Progenitor cell of endocrine pancreas (in vitro differentiated cells): ENCODE measurements at places on chromosomes 16 and 17.

DNA sequence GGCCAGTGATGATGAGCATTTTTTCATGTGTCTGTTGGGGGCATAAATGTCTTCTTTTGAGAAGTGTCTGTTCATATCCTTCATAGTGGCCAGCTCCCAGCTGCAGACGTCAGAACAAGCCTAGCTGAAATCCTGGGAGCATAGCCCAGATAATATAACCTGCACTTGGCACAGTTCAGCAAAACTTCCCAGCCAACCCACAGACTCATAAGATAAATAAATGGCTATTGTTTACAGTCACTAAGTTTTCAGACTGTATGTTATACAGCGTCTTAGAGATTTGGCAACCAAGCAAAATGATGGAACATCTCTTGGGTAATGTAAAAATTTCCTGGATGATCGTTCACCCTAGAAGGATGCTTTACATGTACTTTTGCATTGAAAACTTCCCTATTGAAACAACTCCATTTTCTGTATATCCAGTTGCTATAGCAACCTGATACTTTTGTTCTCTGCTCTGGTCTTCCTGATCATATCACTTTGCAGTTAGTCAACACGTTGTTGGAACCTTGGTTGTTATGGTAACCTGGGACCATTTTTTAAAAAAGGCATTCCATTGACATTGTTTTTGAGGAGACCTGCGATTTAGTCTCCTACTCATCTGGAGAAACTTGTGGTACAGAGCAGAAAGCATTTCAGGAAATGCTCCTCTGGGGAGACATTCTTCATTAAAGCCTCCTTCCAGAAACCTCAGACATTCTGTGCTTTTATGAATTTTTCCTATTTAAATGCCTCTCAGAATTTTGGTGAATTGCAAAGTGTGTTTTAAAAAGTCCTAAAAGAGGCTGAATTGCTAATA, 378.7 kb downstream of the HS3ST4 start:
- peaks cover 5% of the 10 kb centered on the region for H3K27me3 ChIP-seq
- no peak overlapping the region for H3K27ac ChIP-seq
- peaks cover 2% of the 10 kb centered on the region for H3K4me1 ChIP-seq
- no peak overlapping the region for H3K4me3 ChIP-seq
- H3K36me3 ChIP-seq: no peaks in the 10 kb centered on the region

DNA sequence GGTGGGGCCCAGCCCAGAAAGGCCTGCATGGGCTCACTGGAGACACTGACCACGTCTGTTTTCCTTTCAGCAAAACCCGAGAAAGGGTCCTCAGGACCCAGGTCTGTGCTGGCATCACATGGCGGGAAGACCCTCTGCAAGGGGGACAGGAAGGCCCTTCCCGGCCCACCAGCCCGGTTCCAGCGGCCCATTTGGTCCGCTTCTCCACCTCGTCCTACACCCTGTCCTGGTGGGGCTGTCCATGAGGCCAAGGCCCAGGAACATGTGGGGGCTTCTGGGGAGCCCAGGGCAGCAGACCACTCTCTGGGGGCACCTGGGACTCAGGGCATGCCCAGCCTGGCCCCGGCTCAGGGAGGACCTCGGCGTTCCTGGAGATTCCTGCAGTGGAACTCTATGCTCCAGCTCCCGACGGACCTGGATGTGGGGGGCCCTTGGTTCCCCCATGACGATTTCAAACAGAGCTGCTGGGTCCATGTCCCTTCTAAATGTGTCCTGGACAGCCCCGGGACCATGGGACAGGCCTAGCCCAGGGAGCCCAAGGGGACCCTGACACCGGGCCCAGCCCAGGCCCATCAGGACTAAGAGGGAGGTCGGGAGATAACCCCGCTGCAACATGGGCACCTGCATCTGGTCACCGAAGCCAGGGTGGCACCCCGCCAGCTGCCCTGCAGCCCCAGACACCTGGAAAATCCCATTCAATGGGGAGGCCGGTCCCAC, 26.4 kb upstream of the KSR1 start:
- no peaks in the 10 kb centered on the region for H3K36me3 ChIP-seq
- no peak overlapping the region for H3K27ac ChIP-seq
- no peaks in the 10 kb centered on the region for H3K4me1 ChIP-seq
- DNase-seq: no peak

GRCh38 chr16:28932339-28933141, 769 bp downstream of the CD19 start:
- no peaks in the 10 kb centered on the region for H3K36me3 ChIP-seq
- no peak overlapping the region for H3K27ac ChIP-seq
- H3K27me3 ChIP-seq: peaks cover 12% of the 10 kb centered on the region
- H3K4me3 ChIP-seq: no peak overlapping the region
- no peak for DNase-seq

- H3K4me3 ChIP-seq: no peak overlapping the region
- peaks cover 4% of the 10 kb centered on the region for H3K27me3 ChIP-seq
- H3K36me3 ChIP-seq: peaks cover 2% of the 10 kb centered on the region
- no peak for DNase-seq
- H3K27ac ChIP-seq: no peak overlapping the region
These were observed 34.7 kb downstream of the ADCY9 start for GRCh38 chr16:4081521-4082021.

- peaks cover 17% of the 10 kb centered on the region for H3K36me3 ChIP-seq
- no peak overlapping the region for H3K4me3 ChIP-seq
- peaks cover 7% of the 10 kb centered on the region for H3K4me1 ChIP-seq
- no peak for DNase-seq
- H3K27me3 ChIP-seq: no peaks in the 10 kb centered on the region
These were observed 4.0 kb downstream of the ENGASE start for GRCh38 chr17:79078476-79079190.

- H3K4me3 ChIP-seq: no peak overlapping the region
- H3K36me3 ChIP-seq: peaks cover 6% of the 10 kb centered on the region
- no peaks in the 10 kb centered on the region for H3K27me3 ChIP-seq
- DNase-seq: no peak
- H3K27ac ChIP-seq: no peak overlapping the region
- no peaks in the 10 kb centered on the region for H3K4me1 ChIP-seq
These were observed 30.0 kb downstream of the NOL11 start for GRCh38 chr17:67747681-67748235.

DNA sequence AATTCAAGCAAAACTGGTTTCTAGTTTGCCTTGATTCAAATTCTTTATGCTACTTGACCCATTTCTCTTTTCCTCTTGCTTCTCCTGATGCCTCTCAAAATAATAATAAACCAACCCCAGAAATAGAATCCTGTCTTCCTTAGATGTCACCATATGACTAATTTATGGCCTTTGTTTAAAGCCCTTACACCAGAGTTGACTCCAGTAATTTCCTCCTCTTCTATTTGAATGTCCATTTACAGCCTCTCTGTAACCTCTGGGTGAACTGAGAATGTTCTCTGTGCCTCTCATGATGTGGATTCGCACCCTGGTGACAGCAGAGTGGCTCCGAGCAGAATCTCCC, 31.5 kb downstream of the ZFHX3 start:
- H3K27me3 ChIP-seq: no peaks in the 10 kb centered on the region
- H3K27ac ChIP-seq: peak overlapping the region; percentile 84
- no peak for DNase-seq
- peaks cover 41% of the 10 kb centered on the region for H3K4me1 ChIP-seq
- H3K36me3 ChIP-seq: peaks cover 3% of the 10 kb centered on the region
- peak overlapping the region; percentile 5 for H3K4me3 ChIP-seq

DNA sequence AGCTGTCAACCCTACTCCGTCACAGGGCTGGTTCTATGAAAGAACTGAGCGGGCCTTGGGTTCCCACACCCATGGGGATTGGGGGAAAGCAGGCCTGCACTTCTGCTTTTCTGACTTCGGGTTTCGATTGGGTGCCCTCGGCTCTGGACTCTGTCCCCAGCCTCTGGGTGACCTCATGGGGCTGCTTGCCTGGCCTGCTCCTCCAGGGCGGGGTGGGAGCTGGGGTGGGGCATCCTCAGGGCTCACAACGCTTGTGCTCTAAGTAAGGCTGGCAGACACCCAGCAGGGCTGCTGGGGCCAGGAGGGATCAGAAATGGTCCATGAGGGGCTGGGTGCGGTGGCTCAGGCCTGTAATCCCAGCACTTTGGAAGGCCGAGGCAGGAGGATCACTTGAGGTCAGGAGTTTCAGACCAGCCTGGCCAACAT, 19.2 kb downstream of the ARHGAP27 start:
- H3K4me1 ChIP-seq: peaks cover 7% of the 10 kb centered on the region
- no peaks in the 10 kb centered on the region for H3K36me3 ChIP-seq
- H3K27ac ChIP-seq: no peak overlapping the region
- no peaks in the 10 kb centered on the region for H3K27me3 ChIP-seq
- H3K4me3 ChIP-seq: no peak overlapping the region

GRCh38 chr17:58325289-58325726, 3.3 kb downstream of the TSPOAP1 start:
- H3K36me3 ChIP-seq: peaks cover 10% of the 10 kb centered on the region
- peak overlapping the region; percentile 50 for H3K27ac ChIP-seq
- peak overlapping the region; percentile 80 for H3K4me3 ChIP-seq
- H3K4me1 ChIP-seq: peaks cover 10% of the 10 kb centered on the region
- peaks cover 20% of the 10 kb centered on the region for H3K27me3 ChIP-seq
- peak; percentile 31 for DNase-seq

DNA sequence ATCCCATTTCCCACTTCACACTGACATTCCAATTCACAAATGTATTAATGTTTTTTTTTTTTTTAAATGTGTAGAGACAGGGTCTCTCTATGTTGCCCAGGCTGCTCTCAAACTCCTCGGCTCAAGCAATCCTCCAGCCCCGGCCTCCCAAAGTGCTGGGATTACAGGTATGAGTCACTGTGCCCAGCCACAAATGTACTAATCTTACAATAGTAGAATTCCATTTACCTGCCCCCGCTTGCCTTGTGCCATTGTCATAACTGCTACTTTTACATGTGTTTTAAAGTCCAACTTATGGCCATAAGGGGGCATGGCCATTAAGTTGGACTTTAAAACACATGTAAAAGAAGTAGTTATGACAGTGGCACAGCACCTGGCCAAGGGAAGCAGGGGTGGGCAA, 4.6 kb downstream of the MMP28 start:
- no peak overlapping the region for H3K4me3 ChIP-seq
- H3K27me3 ChIP-seq: peaks cover 65% of the 10 kb centered on the region
- no peaks in the 10 kb centered on the region for H3K36me3 ChIP-seq
- no peak for DNase-seq
- H3K4me1 ChIP-seq: peaks cover 5% of the 10 kb centered on the region

- no peak for DNase-seq
- no peaks in the 10 kb centered on the region for H3K36me3 ChIP-seq
- H3K4me3 ChIP-seq: no peak overlapping the region
- no peaks in the 10 kb centered on the region for H3K27me3 ChIP-seq
- H3K27ac ChIP-seq: no peak overlapping the region
- H3K4me1 ChIP-seq: no peaks in the 10 kb centered on the region
These were observed 2.0 kb upstream of the SYNGR2 start for GRCh38 chr17:78166416-78166815.

DNA sequence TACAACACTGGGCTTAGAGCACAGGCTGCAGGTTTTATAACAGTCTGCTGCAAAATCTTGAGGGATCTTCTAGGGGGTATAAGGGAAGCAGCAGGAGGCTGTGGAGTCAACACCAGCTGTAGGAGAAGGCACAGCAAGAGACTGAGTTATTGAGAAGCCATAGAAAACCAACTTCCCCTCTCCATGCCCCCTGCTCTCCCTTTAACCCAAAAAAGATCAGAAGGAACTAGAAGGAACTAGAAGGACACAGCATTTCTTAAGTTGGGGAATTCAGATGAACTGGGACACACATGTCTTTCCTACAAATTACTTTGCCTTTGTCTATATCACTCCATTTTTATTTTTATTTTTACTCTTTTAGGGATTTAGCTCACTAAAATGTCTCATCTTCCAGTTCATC, 6.2 kb upstream of the CCL18 start:
- DNase-seq: no peak
- no peak overlapping the region for H3K4me3 ChIP-seq
- H3K36me3 ChIP-seq: no peaks in the 10 kb centered on the region
- H3K4me1 ChIP-seq: peaks cover 1% of the 10 kb centered on the region
- H3K27ac ChIP-seq: no peak overlapping the region

GRCh38 chr17:42456223-42457106, 2.2 kb upstream of the ATP6V0A1 start:
- H3K36me3 ChIP-seq: no peaks in the 10 kb centered on the region
- H3K27me3 ChIP-seq: peaks cover 6% of the 10 kb centered on the region
- peaks cover 29% of the 10 kb centered on the region for H3K4me1 ChIP-seq
- H3K27ac ChIP-seq: peak overlapping the region; percentile 0
- H3K4me3 ChIP-seq: no peak overlapping the region
- no peak for DNase-seq
